ENCODE measurements at places on chromosomes 12 and 14. TPM values are rescaled to one million over a fixed set of nuclear protein-coding genes. Genes with fewer than 3 reads are reported as not detected.
A peak's percentile ranks its signal among the peaks of the same experiment; 100 is the strongest.

Gene TBC1D30
- 2.6 TPM for total RNA-seq

Gene PSME2
- 131 TPM for total RNA-seq

DNA sequence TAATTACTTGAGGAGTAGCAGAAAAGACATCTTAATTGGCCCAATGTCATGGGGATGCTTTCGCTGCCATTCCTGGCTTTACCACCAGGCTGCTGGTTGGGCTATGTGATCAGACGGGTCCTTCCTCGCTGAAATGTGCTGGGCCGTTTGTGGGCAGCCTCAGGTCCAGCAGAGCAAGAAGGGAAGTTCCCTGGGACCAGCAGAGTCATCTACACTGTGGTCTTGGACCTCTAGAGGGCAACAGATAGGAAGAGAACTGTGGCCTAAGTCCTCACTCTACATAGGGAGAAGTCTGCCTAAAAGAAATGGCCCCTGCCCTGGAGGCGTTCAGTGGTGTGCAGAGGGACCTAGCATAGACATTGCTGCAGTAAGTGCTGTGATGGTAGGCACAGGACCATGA, 10.9 kb downstream of the EVL start:
- no peak for DNase-seq

DNA sequence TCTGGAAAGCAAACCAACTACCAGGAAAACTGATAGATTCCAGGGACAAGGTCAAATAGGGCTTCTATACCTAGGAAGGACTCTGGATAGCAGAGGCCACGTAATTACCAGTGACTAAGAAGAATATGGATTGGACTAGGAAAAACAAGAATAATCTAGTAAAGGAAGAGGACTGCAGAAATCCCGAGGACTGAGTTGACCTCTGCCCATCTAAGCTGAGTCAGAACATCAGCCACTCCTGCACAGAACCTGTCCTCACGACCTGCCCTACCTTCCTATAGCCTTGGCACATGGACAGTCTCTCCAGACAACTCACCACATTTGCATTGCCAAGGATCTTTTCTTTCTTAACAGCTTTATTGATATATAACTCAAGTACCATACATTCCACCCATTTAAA, 2.3 kb downstream of the OR6J1 start:
- DNase-seq, result no peak

- DNase-seq, result peak; percentile 41
Observed at GRCh38 chr12:111034083-111034885, 113.9 kb upstream of the MYL2 start.

GRCh38 chr14:96304956-96305355, 48.9 kb downstream of the BDKRB1 start:
- peak; percentile 11 for DNase-seq

GRCh38 chr14:100165831-100166440, 6.5 kb upstream of the DEGS2 start:
- DNase-seq, result no peak

Measured in neural crest cell (in vitro differentiated cells).